Activated CD4-positive, alpha-beta memory T cell treated with anti-CD3 and anti-CD28 coated beads for 36 hours (primary cell): ENCODE measurements at places on chromosomes 4 and X. TPM values are rescaled to one million over a fixed set of nuclear protein-coding genes. Genes with fewer than 3 reads are reported as not detected.

- no peak for DNase-seq
- H3K36me3 ChIP-seq: no peaks in the 10 kb centered on the region
- H3K4me3 ChIP-seq: no peak overlapping the region
Observed at GRCh38 chrX:153640736-153641575, 6.0 kb upstream of the DUSP9 start.

DNA sequence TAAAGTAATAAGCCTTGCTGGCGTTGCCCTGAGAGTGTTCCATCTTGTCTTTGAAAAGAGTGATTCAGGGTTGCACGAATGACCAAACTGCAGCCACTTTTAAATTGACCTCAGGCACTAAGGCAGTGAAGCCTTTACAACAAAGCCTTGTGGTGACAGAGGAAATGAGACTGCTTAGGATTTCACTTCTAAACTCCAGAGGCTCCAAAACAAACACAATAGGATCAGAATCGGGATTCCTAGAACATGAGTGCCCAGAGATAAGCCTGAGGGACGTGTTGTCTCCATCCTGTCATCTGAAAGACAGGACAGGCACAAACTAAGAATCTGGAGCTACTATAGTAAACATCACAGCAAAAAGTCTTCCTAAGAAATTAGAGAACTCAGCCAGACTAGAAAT lies 405.2 kb downstream of the PPARGC1A start:
- H3K36me3 ChIP-seq: no peaks in the 10 kb centered on the region
- no peaks in the 10 kb centered on the region for H3K4me1 ChIP-seq
- no peak overlapping the region for H3K4me3 ChIP-seq
- no peaks in the 10 kb centered on the region for H3K27me3 ChIP-seq
- no peak overlapping the region for H3K27ac ChIP-seq
- DNase-seq: no peak

SHROOM4 gene
- not detected for total RNA-seq

DNA sequence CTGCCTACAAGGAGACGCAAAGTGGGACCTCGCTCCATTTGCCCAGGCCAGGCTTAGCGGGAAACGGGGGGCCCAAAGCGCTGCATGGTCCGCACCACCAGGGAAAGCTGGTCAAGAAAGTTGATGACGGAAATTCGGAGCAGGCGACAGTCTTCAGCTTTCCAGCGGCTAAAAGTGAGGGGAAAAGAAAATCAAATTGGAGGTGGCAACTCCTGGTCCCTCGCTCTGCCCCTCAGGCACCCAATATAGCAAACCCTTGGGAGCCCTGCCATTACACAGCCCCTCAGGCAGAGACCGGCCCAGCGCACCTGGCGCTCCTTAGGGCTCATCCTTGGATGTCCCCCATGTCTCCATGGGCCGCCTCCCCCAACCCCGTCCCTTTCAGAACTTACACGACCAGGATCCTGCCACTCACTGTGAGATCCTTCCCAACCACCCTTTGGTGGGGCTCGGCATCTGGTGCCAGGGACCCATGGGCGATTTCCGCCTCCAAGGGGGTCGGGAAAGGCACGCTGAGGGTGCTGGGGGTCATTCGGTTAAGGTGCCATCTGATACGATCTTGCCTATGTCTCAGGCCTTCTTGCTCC lies 1.1 kb downstream of the LAGE3 start:
- no peaks in the 10 kb centered on the region for H3K36me3 ChIP-seq
- peak overlapping the region; percentile 81 for H3K4me3 ChIP-seq
- H3K27ac ChIP-seq: peak overlapping the region; percentile 77

GPRIN3 gene
- total RNA-seq: 22.7 TPM

- H3K27ac ChIP-seq: no peak overlapping the region
- H3K27me3 ChIP-seq: peaks cover 3% of the 10 kb centered on the region
- no peaks in the 10 kb centered on the region for H3K36me3 ChIP-seq
- DNase-seq: no peak
- no peak overlapping the region for H3K4me3 ChIP-seq
Observed at GRCh38 chr4:99131378-99131777, 12.7 kb downstream of the ADH4 start.

GRCh38 chrX:8755116-8755515 lies 23.2 kb upstream of the ANOS1 start:
- no peaks in the 10 kb centered on the region for H3K36me3 ChIP-seq
- DNase-seq: no peak
- H3K4me3 ChIP-seq: no peak overlapping the region
- H3K4me1 ChIP-seq: no peaks in the 10 kb centered on the region
- no peak overlapping the region for H3K27ac ChIP-seq

GRCh38 chr4:2811830-2812611 lies 19.1 kb downstream of the SH3BP2 start:
- peaks cover 48% of the 10 kb centered on the region for H3K4me1 ChIP-seq
- H3K27me3 ChIP-seq: no peaks in the 10 kb centered on the region
- peak; percentile 81 for DNase-seq
- H3K27ac ChIP-seq: peak overlapping the region; percentile 95
- H3K36me3 ChIP-seq: peaks cover 18% of the 10 kb centered on the region

GRCh38 chrX:68375803-68376202 lies 57.5 kb downstream of the OPHN1 start:
- no peak overlapping the region for H3K27ac ChIP-seq
- no peak overlapping the region for H3K4me3 ChIP-seq
- no peak for DNase-seq
- H3K27me3 ChIP-seq: no peaks in the 10 kb centered on the region

GRCh38 chr4:125314676-125315575 lies at the start of gene FAT4:
Gene FAT4 (plus strand): TSS chr4:125314955. CDS start chr4:125316412, 1,457 bp downstream.
- DNase-seq: peak; percentile 58
- peaks cover 63% of the 10 kb centered on the region for H3K27me3 ChIP-seq
- no peaks in the 10 kb centered on the region for H3K36me3 ChIP-seq
- no peak within 1 kb of the TSS for H3K27ac ChIP-seq
- peak within 1 kb of the TSS; percentile 70 for H3K4me3 ChIP-seq

GRCh38 chr4:4347585-4347984 lies 39.3 kb upstream of the NSG1 start:
- peaks cover 4% of the 10 kb centered on the region for H3K36me3 ChIP-seq
- H3K27ac ChIP-seq: no peak overlapping the region
- no peak for DNase-seq
- no peaks in the 10 kb centered on the region for H3K27me3 ChIP-seq

GRCh38 chr4:175705407-175705806 lies 106.7 kb downstream of the GPM6A start:
- no peak overlapping the region for H3K27ac ChIP-seq
- H3K36me3 ChIP-seq: no peaks in the 10 kb centered on the region
- DNase-seq: no peak
- H3K4me1 ChIP-seq: no peaks in the 10 kb centered on the region

DNA sequence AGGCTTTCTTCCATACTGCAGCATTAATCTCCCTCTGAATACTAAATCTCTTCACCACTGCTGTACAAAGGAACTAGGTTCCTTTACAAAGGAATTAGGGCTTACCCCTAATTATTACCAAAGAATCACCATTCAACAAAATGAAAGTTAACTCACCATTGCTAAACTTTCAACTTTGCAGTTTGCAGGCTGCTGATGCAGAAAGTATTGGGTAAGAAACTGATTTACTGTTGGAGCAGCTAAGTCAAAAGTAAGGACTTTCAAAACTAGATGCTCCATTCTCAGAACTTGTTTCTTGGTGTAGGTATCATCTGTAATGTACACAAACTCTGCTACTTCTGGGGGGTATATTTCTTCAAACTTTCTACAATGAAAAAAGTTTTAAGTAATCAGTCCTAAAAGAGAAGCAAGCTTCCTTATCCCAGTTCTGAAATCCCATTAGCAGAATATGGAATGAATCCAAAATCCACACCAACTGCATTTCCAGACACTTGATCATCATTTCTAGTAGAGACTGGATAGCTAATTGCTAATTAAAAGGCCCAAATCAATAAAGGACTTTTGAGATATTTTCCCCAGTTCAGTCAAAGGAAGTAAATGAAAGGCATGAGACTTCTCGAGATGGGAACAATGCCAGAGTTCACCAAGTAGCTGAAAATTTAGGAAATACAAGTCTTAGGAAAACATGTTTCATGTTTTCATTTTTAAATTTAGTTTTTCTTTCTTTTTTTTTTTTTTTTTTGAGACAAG lies 4.3 kb downstream of the CCNA2 start:
- H3K27me3 ChIP-seq: no peaks in the 10 kb centered on the region
- DNase-seq: no peak
- no peak overlapping the region for H3K4me3 ChIP-seq
- peak overlapping the region; percentile 24 for H3K27ac ChIP-seq

- no peak for DNase-seq
- no peak overlapping the region for H3K4me3 ChIP-seq
- no peaks in the 10 kb centered on the region for H3K4me1 ChIP-seq
- no peak overlapping the region for H3K27ac ChIP-seq
- no peaks in the 10 kb centered on the region for H3K36me3 ChIP-seq
Observed at GRCh38 chr4:100146756-100147155, 43.5 kb downstream of the DDIT4L start.

- H3K27ac ChIP-seq: no peak overlapping the region
- H3K4me1 ChIP-seq: no peaks in the 10 kb centered on the region
- DNase-seq: no peak
- no peaks in the 10 kb centered on the region for H3K36me3 ChIP-seq
Observed at GRCh38 chrX:115535844-115536243, 25.1 kb upstream of the PLS3 start.

SLC4A4 gene
- 0.43 TPM for total RNA-seq

DNA sequence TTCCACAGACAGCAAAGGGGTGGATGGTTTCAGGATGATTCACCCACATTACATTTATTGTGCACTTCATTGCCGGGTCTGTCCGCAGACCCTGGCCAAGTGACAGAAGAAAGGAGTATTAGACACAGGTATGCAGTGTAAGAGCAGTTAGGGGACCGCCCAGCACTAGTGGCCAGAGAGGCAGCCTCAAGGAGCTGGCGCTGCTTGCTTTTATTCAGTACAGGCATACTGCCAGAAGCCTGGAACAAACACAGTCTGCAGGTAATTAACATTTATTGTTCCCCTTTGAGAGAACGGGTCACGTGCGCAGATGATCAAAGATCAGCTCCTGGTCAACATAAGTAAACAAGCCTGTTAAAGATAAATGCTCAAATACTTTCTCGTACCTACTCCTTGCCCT lies 1639.0 kb upstream of the IGFBP7 start:
- no peak overlapping the region for H3K27ac ChIP-seq
- no peak for DNase-seq
- no peak overlapping the region for H3K4me3 ChIP-seq
- no peaks in the 10 kb centered on the region for H3K4me1 ChIP-seq
- no peaks in the 10 kb centered on the region for H3K27me3 ChIP-seq

- DNase-seq: no peak
- H3K27ac ChIP-seq: no peak overlapping the region
- peaks cover 15% of the 10 kb centered on the region for H3K36me3 ChIP-seq
- H3K4me1 ChIP-seq: peaks cover 9% of the 10 kb centered on the region
- H3K4me3 ChIP-seq: no peak overlapping the region
Observed at GRCh38 chr4:4507923-4508322, 33.9 kb downstream of the STX18 start.

- no peak for DNase-seq
- no peak overlapping the region for H3K4me3 ChIP-seq
- no peak overlapping the region for H3K27ac ChIP-seq
- no peaks in the 10 kb centered on the region for H3K36me3 ChIP-seq
- H3K27me3 ChIP-seq: no peaks in the 10 kb centered on the region
Observed at GRCh38 chrX:42420426-42420825, 357.5 kb downstream of the PPP1R2C start.

- no peaks in the 10 kb centered on the region for H3K36me3 ChIP-seq
- H3K4me1 ChIP-seq: no peaks in the 10 kb centered on the region
- no peak for DNase-seq
- H3K4me3 ChIP-seq: no peak overlapping the region
- H3K27ac ChIP-seq: no peak overlapping the region
- no peaks in the 10 kb centered on the region for H3K27me3 ChIP-seq
Observed at GRCh38 chr4:164288578-164288977, 465.4 kb upstream of the SMIM31 start.

CXorf38 gene
- total RNA-seq: 20.2 TPM

GRCh38 chr4:101027721-101028120 lies 319.6 kb downstream of the PPP3CA start:
- H3K27me3 ChIP-seq: no peaks in the 10 kb centered on the region
- H3K27ac ChIP-seq: no peak overlapping the region
- peaks cover 4% of the 10 kb centered on the region for H3K36me3 ChIP-seq

DNA sequence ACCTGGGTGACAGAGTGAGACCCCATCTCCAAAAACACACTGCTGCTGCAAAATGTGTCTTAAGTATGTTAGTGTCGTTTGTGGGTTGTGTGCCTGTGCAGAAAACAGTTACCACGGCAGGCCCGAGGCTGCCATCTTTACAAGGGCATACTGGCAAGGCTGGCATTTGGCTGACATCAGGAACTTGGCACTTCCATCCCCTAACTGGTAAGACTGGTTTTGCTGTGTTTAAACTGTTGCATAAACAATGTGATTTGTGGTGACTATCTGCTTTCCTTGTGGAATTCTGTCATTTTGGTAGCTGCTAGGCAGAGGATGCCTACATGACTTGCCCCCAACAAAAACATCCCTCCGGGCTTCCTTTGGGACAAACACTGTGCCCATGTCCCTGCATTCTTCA lies 12.3 kb downstream of the LRP2BP start:
- no peak overlapping the region for H3K4me3 ChIP-seq
- peaks cover 6% of the 10 kb centered on the region for H3K36me3 ChIP-seq
- H3K4me1 ChIP-seq: peaks cover 9% of the 10 kb centered on the region
- DNase-seq: no peak
- no peak overlapping the region for H3K27ac ChIP-seq

GRCh38 chrX:18591834-18592233 lies 80.1 kb downstream of the RS1 start:
- DNase-seq: no peak
- no peaks in the 10 kb centered on the region for H3K27me3 ChIP-seq
- H3K27ac ChIP-seq: no peak overlapping the region
- no peak overlapping the region for H3K4me3 ChIP-seq

DNA sequence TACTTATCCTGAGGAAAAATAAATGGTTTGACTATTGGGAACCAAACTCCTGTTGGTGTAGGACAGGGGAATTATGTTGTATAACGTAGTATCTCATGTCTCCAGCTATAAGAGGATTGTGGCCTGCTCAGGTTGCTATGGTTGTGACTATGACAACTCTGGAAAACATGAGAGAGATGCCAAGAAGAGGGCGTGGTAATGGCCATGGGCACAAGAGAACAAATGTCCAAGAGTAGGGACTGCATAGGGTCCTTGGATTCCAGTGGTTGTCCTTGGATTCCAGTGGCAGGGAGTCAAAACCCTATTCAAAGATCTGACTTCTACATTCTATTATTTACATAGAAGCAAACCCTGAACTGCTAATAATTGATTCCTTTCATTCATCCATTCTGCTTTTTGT lies 6.8 kb upstream of the MOB1B start:
- no peak overlapping the region for H3K27ac ChIP-seq
- H3K4me3 ChIP-seq: no peak overlapping the region
- no peaks in the 10 kb centered on the region for H3K27me3 ChIP-seq
- H3K36me3 ChIP-seq: no peaks in the 10 kb centered on the region
- no peak for DNase-seq

GRCh38 chr4:73247100-73247499 lies 11.5 kb downstream of the ANKRD17 start:
- no peak overlapping the region for H3K4me3 ChIP-seq
- peaks cover 59% of the 10 kb centered on the region for H3K4me1 ChIP-seq
- no peak overlapping the region for H3K27ac ChIP-seq
- DNase-seq: no peak
- H3K27me3 ChIP-seq: no peaks in the 10 kb centered on the region

C4orf54 gene
- not detected for total RNA-seq

GRCh38 chrX:38192007-38192810 lies 28.5 kb downstream of the SRPX start:
- H3K4me3 ChIP-seq: no peak overlapping the region
- H3K27ac ChIP-seq: no peak overlapping the region
- H3K4me1 ChIP-seq: no peaks in the 10 kb centered on the region
- H3K27me3 ChIP-seq: no peaks in the 10 kb centered on the region
- H3K36me3 ChIP-seq: no peaks in the 10 kb centered on the region

- no peaks in the 10 kb centered on the region for H3K36me3 ChIP-seq
- DNase-seq: no peak
- H3K4me1 ChIP-seq: no peaks in the 10 kb centered on the region
Observed at GRCh38 chr4:62328526-62328925, 1128.4 kb downstream of the ADGRL3 start.
